ENCODE measurements at places on chromosomes 3 and 15. TPM values are rescaled to one million over a fixed set of nuclear protein-coding genes. Genes with fewer than 3 reads are reported as not detected.

- DNase-seq, result peak; percentile 86
Observed at GRCh38 chr15:91947683-91948608, 94.4 kb downstream of the SLCO3A1 start.

DNA sequence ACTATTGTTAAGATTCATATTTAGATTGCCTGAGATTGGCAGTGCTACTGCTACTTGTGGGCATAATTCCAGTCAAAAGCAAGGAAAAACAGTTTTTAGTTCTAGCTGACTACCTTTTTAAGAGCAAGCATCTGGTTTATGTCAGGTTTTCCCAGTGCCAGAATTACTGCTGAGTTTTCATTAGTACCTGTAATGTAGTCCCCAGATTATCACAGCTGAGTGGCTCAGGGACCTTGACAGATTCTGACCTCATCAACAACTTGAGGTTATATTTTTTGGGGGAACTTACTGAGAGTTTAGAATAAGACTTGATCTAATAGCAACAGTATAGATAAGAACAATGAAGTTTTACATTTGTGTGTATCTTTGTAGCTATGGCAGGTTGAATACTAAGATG is 31.0 kb downstream of the NXPE3 start:
- no peak for DNase-seq

DNA sequence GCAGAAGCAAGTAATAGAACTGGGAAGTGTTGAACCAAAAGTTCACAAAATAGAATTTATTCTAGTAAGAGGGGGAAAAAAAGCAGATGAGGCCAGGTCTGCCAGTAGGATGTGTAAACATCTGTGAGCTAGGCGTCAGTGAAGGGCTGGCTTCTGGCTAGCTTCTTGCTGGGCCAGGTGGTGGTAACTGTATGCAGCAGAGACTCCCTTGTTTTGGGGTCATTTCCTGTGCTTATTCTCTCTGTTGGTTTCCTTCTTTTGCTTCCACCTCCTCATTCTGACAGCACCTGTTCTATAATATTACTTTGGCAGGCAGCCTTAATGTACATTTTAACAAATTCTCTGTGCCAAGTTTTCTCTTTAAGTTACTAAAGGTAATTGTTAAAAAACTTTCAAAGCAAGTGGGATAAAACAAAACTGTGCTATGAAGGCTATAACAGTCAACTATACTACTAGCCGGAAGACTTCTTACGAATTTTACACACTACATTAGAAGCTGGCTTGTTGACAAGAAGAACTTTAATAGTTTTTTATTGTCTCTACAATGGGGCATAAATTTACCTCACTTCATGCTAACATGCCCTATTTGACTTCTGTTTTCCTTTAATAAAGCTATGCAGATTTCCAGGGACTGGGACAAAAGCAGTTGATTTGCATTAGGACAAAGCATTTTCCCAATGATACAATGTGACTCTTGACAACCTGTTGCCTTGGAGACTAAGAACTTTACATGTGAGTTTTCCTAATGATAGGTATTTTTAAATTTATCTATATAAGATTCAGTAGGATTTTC is 318.8 kb upstream of the NAALADL2 start:
- no peak for DNase-seq

DNA sequence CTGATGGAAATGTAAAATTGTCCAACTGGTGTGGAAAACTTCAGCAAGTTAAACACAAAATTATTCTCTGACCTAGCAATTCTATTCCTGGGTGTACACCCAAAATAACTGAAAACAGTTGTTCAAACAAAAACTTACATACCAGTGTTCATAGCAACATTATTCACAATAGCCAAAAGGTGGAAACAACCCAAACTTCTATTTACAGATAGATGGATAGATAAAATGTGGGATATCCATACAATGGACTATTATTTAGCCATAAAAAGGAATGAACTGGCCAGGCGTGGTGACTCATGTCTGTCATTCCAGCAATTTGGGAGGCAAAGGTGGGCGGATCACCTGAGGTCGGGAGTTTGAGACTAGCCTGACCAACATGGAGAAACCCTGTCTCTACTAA is 6.9 kb upstream of the VWA5B2 start:
- no peak for DNase-seq

DNA sequence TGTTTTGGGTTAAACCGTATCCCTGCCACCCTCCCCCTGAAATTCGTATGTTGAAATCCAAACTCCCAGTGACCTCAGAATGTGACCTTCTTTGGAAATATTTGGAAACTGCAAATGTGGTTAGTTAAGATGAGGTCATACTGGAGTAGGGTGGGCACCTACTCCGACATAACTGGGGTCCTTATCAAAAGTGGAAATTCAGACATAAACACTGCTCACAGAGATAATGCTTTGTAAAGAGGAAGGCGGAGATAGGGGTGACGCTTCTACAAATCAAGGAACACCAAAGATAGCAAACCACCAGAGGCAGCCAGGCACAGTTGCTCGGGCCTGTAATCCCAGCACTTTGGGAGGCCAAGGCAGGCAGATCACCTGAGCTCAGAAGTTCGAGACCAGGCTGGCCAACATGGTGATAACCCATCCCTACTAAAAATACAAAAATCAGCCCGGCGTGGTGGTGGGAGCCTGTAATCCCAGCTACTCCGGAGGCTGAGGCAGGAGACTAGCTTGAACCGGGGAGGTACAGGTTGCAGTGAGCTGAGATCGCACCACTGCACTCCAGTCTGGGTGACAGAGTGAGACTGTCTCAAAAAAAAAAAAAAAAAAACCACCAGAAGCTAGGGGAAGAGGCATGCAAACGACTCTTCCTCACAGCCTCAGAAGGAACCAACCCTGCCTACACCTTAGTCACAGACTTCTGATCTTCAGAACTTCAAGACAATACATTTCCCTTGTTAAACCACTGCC is 51.1 kb upstream of the CHD2 start:
- peak; percentile 42 for DNase-seq

Gene SERP1
- total RNA-seq, result 178 TPM

DNA sequence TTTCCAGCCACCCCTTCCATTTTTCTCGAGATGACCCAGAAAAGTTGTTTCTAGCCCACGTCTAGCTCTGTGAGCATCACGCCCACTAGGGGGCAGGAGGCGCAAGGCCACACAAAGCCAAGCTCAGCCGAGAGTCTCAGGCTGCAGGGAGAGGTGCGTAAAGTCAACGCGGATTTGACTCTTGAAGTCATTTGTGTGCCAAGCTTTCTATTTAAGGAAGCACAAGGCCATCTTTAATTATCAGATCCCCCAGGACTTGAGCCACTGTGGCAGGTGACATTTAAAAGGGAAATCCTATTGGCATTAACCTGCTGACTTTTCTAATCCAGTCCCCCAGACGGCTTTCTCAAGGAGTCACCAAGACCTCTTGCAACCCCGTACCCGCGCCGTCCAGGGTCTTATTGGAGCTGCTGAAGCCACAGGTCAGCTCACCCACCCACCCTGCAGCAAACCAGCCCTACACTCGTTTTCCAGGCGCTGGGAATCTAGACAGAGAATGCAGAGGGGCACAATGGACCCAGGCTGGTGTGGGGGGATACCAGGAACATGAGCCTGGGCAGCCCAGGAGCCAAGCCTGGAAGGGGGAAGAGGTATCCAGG is 62.1 kb downstream of the CAPN7 start:
- peak; percentile 79 for DNase-seq

- DNase-seq, result no peak
Observed at GRCh38 chr3:151293127-151293526, 14.8 kb upstream of the P2RY14 start.

GRCh38 chr3:89847955-89848354 is 740.5 kb downstream of the EPHA3 start:
- DNase-seq, result no peak

- no peak for DNase-seq
Observed at GRCh38 chr3:63945558-63946096, 33.4 kb upstream of the SCAANT1 start.

Gene MOBP
- total RNA-seq, result not detected

Gene RLBP1
- total RNA-seq, result not detected

Gene NSMCE3
- 9.3 TPM for total RNA-seq

Gene A4GNT
- not detected for total RNA-seq

Gene NR1D2
- 28.2 TPM for total RNA-seq

Gene CYP11A1
- not detected for total RNA-seq

- no peak for DNase-seq
Observed at GRCh38 chr3:40187945-40188344, 121.6 kb upstream of the EIF1B start.

DNA sequence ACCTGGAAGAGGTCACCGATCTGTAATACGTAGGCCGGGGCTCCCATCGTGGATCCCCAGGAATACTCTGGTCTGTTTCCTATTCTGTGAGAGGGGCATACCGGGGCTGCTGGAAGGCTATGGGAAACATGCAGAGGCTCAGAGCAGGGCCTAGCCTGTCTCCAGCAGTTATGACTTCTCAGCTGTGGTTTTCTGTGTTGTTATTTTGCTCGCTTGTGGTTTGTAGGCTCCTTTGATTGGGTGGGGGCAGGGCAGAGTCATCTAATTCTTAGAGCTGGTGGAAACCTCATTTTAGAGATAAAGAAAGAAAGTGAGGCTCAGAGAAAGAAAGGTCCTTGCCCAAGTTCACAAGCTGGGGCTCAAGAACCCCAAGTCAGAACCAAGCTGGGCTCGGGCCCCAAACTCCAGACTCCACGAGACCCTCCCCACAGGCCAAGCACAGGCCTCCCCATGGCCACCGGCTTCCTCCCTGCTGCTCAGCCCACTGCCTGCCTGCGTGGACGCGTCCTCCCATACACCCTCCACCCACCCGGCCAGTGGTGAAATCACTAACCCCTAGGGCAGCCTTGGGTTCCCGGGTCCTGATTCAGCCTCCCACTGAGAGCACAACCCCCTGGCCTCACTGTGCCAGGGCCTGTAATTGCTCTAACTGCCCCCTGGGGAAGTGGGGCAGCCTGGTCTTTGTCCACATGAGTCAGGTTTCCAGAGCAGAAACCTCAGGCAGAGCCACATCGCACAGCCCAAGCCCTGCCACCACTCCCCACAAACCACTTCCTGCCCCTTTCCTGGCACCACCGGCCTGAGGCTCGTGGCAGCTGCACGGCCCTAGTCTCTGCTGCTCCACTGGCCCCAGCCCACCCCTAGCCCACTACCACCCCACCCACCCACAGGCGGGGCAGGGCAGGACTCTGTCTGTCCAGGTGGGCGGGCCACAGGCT is 270.8 kb downstream of the UACA start:
- peak; percentile 100 for DNase-seq

Gene BAHD1
- total RNA-seq, result 7.6 TPM

DNA sequence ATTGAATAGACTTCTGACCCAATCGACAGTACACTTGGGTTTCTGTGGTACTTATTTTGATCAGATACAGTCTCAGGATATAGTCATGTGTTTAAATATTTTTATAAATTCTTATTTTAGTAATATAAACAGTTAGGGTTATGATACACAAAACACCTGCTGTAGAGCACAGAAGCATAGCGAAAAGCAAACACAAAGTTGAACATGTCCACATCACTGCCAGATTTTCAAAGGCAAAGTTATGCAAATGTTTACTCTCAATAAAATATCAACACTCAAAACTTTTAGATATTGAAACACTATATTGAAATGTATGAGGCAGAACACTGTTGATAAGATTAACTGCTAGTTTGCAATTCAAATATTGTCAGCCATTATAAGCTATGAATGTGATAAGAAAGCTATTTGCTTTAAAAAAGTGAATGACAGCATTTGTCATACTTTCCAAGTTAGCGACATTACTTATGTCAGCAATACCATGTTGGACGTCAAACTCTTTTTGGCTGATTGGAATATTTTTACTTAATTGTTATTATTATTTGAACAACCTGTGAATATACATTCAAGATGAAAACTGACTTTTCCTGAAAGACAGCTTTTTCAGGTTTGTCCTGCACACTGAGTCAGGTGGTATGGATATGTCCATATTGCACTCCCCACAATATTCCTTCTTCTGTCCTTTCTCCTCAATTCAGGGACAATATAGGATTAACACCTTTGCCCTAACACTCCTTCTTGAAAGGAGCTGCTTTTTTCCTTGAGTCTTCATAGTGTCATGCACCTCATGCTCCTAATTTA is 367.1 kb downstream of the EPHA3 start:
- DNase-seq, result no peak

Gene TTLL13
- not detected for total RNA-seq

Gene DYNLT2B
- total RNA-seq, result 34.6 TPM

Gene ARHGEF26
- 3.3 TPM for total RNA-seq

DNA sequence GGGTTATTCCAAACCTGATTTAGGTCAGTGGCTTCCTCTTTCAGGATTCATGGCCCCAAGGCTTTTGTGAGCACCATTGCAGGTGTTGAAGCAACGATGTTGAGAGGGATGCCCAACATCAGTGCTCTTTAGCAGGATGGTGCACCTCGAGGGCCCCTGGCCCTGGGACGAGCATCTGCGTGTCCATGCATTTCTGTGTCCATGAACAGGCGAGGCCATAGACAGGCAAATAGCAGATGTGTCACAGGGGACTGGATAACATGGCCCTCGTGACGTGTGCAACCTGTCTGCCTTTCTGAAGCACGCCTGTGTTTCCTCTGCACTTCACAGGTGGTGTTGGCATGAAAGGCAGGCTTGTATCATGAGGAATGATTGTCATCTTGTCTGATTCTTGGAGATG is 132.3 kb downstream of the SNRPN start:
- DNase-seq, result no peak

GRCh38 chr3:158333736-158334135 is 223.8 kb downstream of the RSRC1 start:
- DNase-seq, result no peak

GRCh38 chr3:173876476-173876875 is 478.9 kb downstream of the NLGN1 start:
- no peak for DNase-seq

DNA sequence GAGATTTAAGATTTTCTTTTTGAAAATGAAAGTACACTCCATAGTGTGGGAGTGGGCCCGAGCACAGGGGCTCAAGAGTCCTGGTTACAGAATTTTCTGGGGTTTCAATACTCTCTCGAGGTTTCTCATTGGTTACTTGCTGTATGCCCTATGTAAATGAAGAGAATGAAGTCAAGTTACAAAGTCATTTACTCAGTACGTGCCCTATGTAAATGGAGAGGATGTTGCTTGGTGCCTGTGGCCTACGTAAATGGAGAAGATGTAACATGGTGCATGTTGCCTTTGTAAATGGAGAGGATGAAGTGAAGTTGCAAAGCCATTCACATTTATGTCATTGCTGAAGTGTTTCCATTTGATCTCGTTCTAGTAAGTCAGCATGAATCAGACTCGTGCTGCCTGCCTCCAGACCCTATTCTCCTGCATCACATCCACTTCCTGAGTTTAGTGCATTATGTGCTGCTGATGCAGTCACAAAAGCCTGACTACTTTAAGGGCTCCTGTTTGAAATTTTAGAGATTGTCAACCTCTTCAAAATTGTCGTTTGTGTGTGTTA is 302.0 kb downstream of the ZBBX start:
- no peak for DNase-seq

DNA sequence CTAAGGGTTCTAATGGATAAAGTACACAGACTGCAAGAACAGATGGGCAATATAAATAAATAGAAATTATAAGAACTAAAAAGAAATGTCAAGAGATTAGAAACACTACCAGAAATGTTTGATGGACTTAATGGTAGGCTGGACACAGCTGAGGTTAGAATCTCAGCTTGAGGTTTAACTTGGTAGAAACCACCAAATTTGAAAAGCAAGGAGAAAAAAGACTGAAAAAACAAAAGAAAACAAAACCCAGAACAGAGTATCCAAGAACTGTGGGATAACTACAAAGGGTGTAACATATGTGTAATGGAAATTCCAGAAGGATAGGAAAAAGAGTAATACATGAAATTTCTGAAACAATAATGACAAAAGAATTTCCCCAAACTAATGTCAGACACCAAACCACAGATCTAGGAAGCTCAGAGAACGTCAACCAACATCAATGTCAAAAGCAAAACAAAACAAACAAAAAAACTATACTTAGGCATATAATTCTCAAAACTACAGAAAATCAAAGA is 35.0 kb downstream of the RFX7 start:
- no peak for DNase-seq

- DNase-seq, result no peak
Observed at GRCh38 chr3:191131305-191131704, 67.7 kb upstream of the OSTN start.

All from RPMI7951 (cell line).